ENCODE measurements at places on chromosomes 5 and 9.

- no peak for DNase-seq
These were observed 3.6 kb downstream of the RNF130 start for GRCh38 chr5:180067986-180068385.

GRCh38 chr5:1294835-1295649, at the start of gene TERT:
Gene TERT, minus strand, starts transcription at chr5:1295068. Its CDS starts 79 bp downstream, at chr5:1294989.
- no peak for DNase-seq

GRCh38 chr5:72107131-72107900, at the start of gene MAP1B:
Gene MAP1B, plus strand, starts transcription at chr5:72107475. Its CDS starts 57 bp downstream, at chr5:72107532.
- DNase-seq = peak; percentile 88

DNA sequence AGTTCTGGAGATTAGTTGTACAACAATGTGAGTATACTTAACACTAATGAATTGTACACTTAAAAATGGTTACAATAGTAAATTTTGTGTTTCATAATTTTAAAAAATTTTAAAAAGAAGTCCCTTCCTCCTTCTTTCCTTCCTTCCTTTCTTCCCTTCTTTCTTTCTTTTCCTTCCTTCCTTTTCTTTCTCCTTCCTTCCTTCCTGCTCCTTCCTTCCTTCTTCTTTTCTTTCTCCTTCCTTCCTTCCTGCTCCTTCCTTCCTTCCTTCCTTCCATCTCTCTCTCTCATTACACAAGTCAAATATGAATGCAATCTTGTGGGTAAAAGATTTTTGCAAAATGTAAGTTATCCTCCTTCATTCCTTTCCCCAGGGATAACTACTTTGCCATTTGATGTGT, 97.1 kb upstream of the TBCA start:
- no peak for DNase-seq

GRCh38 chr5:21225223-21226064, 1237.4 kb upstream of the CDH18 start:
- DNase-seq = no peak

DNA sequence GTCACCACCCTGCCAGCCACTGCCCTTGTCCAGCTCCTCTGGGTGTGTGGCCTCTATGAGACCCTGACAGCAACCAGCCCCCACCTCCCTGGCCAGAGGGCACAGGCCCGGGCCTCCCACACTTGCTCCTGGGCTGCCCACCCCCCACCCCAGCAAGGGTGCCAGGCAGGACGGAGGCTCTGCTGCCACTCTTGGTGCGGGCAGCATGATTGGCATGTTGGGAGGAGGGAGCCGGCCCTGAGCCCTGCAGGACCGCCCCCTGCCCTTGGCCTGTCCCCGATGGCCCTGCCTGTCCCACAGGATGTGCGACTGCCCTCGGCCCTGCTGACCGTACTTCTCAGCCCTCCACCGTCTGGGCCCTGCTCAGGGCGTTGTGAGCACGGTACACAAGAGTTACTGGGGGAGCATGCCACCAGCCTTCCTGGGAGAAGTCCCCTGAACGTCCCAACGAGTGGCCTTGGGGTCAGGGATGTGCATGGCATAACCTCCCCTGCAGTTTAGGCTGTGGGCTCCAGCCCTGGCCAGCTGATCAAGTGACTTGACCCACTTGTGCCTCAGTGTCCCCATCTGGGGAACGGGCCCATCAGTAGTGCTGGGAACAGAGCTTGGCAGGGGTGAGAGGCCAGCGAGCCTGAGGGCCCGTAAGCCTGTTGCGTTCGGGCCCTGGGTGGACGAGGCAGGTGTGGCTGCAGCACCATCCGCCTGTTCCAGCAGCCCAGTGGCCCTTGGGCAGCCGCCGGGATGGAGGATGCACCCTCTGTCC, 16.0 kb downstream of the GPSM1 start:
- no peak for DNase-seq

DNA sequence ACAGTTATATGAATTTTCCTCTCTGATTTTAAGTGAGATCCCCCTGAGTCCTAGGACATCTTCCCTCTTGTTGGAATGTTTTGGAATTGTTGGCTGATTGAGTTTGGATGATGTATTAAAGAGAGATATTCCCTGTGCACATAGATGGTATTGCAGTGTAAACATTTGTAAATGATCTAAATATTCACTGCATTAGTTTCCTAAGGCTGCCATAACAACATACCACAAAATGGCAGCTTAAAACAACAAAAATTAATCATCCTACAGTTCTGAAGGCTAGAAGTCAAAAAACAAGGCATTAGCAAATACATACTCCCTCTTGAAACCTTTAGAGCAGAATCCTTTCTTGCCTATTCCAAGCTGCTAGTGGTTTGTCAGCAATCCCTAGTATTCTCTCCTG, 38.0 kb upstream of the MROH2B start:
- DNase-seq = no peak

DNA sequence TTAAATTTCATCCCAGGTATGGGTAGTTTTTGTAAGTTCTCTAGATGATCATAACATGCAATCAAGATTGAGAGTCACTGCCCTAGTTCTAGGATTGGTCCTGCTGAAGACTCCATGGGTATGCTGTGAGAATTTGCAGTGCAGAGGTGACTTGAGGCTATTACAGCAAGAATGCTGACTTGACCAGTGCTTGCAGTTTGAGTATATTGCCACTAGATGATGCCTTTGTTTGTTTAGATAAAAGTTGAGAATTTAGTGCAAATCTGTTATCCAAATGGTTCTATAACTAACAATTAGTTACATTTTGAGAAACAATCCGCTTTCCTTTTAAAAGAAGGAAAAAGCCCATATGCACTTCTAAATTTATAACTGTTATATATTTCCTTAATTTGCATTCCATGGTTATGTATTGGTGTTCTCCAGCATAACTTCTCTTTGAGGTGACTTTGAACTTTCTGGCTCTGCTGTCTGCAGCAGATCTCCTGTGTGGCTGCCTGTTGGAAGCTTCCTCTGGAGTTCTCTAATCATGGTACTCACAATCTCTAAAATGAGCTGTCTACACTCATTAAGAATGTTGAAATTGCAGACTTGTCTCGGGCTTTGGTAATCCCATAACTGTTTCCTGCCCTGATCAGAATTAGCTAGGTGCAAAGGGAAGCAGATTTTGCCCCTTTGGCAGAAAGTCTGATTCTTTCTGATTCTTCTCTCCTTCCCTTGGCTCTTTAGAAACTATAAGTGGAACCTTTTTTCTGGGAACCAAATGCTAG, 24.9 kb downstream of the MELK start:
- no peak for DNase-seq

- no peak for DNase-seq
These were observed 20.3 kb upstream of the TMEM174 start for GRCh38 chr5:73152411-73153388.

DNA sequence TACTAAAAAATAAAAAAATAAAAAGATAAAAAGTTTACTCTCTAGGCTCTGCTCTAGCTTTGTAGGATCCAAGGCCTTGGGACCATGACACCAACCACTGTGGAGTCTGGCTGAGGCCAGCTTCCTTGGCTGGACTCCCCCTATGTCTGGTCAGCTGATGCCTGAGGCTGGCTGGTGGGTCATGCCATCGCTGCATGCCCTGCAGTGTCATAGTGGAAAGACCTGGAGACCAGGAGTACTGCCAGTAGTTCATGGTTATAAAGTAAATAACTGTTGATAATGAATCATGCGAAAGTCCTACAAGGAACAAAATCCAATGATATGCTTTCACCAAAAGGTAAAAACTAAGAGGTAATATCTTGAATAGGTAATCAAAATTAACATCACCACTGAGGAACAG, 43.2 kb downstream of the GARNL3 start:
- DNase-seq = no peak

Measured in SHP77 (cell line).